Activated CD4-positive, alpha-beta T cell treated with anti-CD3 and anti-CD28 coated beads, Interleukin-2, amount 10 ng/mL, durations not matched to agents 24 days and 14 days (primary cell): ENCODE measurements at places on chromosomes 12 and 14. TPM values are rescaled to one million over a fixed set of nuclear protein-coding genes. Genes with fewer than 3 reads are reported as not detected.
A peak's percentile ranks its signal among the peaks of the same experiment; 100 is the strongest.

DNA sequence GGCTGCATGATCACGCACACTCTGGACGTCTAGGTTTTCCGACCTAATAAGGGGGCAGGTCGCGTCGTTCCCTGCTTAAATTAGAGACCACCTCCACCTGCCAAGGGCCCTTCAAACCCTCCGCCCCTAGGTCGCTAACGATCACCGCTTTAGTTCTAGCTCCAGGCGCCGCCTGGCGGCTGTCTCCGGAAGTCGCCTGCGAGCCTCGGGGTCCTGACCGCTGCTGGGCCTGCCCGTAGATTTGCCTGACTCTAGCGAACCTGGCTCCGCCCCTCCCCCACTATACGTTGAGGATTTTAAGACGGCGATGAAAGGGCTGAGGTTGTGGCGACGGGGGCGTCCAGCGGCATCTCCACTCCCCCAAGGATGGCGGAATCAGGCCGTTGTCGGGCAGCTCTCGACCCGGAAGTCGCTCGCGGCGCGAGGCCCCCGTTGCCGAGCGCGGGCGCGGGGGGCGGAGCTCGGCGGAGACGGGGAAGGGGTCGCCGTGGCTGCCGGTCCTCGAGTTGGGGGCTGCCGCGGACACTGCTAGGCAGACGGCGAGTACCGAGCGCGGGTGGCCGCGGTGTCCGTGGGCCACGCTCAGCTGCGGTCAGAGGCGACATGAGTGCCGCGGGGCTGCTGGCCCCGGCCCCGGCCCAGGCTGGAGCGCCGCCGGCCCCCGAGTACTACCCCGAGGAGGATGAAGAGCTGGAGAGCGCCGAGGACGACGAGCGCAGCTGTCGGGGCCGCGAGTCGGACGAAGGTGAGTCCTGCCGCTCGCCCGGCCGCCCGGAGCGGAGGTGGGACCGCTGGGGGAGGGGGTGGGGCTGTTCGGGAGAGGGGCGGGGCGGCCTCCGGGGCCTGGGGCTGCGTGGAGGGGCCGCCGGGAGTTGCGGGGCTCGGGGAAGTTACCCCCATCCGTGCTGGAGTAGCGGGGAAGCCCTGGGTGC is at the start of gene SUDS3:
Gene SUDS3, plus strand, starts transcription at position 467 of the 932 bp plus-strand sequence. Its CDS starts 137 bp downstream, at position 604.
- peak; percentile 99 for DNase-seq

DNA sequence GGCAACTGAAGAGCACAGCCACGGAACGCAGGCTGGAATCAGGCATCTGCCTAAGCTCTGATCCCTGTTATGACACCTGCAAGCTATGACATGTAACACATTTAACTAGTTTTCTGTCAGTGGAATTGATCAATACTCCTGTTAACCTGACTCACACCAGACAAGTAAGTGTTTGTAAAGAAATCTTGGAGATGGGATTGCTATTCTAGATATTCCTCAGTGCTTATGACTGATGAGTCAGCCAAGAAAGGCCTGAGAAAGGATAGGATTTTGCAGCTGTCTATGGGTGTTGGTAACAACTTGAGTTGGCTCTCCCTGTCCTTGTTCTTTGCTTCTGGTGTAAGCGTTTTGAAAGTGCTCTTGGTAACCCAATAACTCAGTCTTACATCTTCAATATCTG is 110.5 kb downstream of the GPR135 start:
- no peak for DNase-seq

DNA sequence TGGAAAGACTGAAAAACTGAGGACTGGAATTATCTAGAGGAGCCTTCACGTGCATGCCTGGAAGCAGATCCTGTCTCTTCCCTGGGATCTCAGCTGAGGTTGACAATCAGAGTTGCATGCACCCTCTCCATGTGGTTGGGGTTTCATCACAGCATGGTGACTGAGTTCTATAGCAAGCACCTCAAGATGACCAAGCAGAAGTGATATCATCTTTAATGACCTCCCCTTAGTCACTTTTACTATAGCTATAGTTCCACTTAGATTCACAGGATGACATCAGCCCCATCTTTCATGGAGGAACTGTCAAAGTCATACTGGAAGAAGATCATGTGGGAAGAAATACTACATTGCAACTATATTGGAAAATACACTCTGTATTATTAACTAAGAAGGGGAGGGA is 105.8 kb upstream of the ATXN7L3B start:
- DNase-seq = no peak

GRCh38 chr12:102299731-102300130 is 102.1 kb upstream of the PMCH start:
- DNase-seq = no peak

Gene SLC38A4
- not detected in 2 replicates for total RNA-seq

Gene TAS2R46
- total RNA-seq = 1.3 and 2.2 TPM in 2 replicates

GRCh38 chr12:57735952-57736740 is 2.4 kb downstream of the AGAP2 start:
- no peak for DNase-seq

Gene CLEC4A
- total RNA-seq = 0.97 and 1.5 TPM in 2 replicates

DNA sequence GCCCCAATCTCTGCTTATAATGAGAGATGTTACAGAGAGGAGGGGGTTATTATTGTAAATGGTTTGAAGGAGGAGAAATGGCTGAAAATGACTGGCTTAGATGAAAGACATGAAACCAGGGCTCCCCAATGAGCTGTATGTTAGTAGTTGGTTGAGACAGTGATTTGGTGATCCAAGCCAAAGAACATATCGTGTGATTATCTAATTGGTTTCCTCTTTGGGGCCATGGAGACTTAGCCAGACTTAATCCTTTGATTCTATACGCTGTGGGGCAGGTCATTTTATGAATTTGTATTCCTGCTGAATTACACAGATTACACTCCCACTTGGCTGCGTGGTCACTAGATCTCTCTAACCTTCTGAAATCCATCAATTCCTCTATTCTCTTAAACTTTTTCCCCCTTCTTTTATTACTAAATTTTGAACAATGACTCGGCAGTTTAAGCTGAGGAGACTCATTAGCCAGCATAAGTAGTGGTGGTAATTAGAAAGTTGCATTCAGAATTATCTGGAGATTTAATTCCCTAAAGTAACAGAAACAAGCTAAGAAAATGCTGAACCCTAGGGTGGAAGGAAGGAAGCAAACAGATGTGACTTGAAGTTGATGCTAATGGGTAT is 5.3 kb downstream of the TTC8 start:
- no peak for DNase-seq

DNA sequence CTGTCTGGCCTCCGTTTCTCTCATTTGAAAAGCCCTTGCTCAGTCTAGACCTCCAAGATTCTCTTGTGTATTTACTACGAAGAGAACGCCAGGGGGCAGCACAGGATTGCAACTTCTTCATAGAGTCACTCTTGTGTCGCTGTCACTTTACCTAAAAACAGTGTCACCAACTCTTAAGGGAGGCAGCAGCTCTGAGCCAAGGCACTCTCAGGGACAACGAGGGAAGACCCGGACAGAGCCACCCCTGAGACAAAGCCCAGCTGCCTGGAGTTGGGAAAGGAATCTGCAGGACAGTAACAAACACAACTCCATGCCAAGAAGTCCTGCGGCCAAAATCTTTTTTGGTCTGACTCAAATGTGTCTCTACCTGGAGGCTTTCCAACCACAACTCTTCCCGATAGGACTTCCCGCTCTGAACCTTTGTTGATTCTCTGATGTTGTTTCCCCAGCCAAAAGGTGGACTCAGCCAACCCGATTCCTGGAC is 9.6 kb upstream of the RPAP3 start:
- peak; percentile 93 for DNase-seq

DNA sequence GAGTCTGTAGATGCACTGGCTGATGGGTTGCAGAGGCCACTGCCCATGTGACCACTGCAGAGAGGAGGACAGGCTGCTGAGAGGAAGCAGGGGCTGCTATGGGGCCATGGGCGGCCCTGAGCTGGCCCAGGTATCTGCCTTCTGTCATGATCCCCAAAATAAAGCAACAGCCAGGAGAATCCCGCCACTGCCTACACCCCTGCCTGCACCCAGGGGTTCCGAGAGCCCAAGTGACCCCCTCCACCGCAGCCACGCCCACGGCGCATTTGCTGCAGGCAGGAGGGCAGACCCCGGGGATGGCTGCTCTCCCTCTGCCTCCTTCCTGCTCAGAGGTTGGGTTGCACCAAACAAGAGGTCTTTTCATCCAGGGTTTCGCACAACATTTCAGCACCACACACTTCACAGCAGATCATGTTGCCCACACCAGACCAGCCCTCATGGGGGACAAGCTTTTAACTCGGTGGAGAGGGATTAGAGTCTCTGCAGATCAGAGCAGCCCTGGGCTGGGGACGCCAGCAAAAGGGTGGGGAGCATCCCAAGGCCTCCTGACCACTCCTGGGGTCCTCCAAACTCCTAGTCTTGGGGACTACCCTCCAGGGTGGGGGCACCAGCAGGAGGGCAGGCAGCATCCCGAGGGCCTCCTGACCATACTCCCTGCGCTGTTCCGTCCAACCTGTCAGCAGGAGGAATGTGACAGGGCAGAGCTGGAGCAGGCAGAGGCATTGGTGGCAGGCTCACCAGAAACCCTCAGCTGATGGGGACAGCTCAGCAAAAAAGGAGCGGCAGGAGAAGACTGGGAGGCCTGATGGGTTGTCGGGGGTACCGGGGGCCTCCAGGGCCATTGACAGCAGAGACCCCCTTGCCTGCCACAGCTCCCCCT is 14.1 kb downstream of the CCDC85C start:
- DNase-seq = no peak

- DNase-seq = no peak
These were observed 48.8 kb upstream of the ESRRB start for GRCh38 chr14:76326918-76327689.

Gene RIMKLB
- 0.68 and 0.88 TPM in 2 replicates for total RNA-seq

Gene MAPKAPK5
- 76.0 and 80.2 TPM in 2 replicates for total RNA-seq

DNA sequence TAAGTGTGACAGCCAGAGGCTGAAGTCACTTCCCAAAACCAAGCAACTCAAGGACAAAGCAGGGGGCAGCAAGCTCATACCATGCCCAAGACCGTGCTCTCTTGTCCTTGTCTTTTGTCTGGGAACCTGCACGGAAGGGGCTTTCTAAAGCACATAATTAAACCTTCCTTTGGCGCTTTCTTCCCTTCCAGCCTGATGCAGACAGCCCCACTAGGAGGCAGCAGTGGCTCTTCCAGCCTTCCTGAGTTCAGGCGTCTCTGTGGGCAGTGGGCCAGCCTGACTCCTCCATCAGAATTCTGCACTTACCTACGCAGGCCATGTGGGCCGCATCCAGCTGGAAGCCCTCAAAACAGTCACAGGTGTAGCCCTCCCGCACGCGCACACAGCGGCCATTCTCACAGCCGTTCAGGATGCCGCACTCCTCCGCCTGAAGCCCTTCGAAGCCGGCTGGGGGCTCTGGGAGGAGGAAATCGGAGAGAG is 7.6 kb downstream of the ISCA2 start:
- no peak for DNase-seq

DNA sequence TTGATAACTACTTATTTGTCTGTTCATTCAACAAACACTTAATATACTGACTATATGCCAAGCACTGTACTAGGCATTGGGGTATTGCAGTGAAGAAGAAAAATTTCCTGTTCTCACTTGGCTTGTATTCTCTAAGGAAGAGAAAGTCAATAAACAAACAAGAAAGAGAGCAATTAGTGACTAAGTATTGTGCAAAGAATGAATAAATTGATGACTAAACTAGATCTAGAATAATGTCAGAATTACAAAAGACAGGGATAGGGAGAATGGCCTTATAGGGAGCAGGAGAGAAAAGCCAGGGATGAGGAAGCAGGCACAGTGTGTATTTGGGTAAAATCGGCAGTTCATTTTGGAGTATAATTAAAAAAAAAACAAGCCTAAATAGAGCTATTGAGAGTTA is 4.2 kb upstream of the LIN7A start:
- no peak for DNase-seq

Gene KRT2
- total RNA-seq = not detected in 2 replicates

- DNase-seq = no peak
These were observed 11.2 kb upstream of the NCKAP1L start for GRCh38 chr12:54486173-54486867.

DNA sequence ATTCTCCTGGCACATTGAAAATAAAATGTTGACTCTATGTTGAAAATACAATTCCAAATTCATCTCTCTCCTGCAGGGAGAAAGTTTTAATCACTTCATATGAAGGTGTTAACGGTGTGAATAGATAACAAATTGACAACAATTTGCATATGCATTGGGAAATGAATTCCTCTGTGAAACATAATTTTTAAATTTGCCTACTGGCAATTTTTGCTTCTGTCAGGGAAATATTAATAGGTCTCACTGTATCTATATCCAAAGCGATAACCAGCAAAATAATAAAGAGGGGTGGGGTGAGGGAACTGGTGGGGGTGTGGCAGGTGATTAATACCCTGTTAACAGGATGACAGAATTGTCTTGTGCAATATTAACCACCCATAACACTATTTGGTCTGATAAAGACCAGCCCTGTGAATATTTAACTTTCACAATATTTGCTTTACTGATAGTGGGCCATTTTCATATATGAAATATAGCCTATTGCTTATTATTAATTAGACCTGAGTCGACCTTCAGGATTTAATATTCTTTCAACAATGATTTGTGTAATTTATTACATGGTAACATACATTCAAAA is 239.0 kb upstream of the SSTR1 start:
- no peak for DNase-seq

Gene TOMM20L
- total RNA-seq = not detected in 2 replicates

GRCh38 chr12:106113042-106113441 is 25.7 kb downstream of the NUAK1 start:
- peak; percentile 57 for DNase-seq

GRCh38 chr14:62002642-62003041 is 240.4 kb downstream of the SNAPC1 start:
- no peak for DNase-seq

- no peak for DNase-seq
These were observed 907 bp upstream of the EFS start for GRCh38 chr14:23365732-23366425.

DNA sequence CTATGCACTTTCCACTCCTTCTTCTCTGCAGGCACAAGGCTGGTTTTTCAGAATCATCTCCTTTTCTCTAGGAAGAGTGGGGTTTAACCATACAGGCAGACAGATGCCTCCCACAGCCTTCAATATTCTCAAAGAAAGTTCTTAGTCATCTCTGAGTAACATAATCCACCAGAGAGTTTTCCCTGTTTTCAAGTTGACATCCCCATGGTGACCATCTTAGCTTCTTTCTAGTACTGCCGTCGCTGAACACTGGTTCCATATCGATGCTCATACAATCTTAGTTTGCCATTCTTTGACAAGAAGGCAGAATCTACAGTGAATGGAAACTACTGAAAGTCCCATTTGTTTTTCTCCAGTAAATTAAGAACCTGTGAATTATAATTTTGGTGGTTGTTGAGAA is 28.6 kb downstream of the TPH2 start:
- DNase-seq = no peak

Gene AQP6
- total RNA-seq = not detected in 2 replicates

DNA sequence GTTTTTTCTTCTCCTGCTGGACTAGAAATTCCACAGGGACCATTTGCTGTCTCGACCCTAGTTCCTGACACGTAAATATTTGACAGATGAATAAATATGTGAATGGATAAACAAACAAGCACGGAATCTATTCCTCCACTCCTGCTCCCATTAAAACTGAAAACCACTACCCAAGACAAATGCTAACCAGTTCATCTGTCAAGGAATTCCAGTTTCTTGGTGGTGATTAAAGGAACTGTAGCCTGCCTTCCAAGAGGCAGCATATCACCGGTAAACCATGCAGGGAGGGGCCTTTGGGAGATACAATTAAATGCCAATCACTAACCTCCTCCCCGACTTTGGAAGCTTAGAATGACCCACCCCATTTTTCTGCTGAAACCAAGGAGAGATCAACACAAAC is 95.4 kb downstream of the TTC7B start:
- DNase-seq = no peak

- no peak for DNase-seq
These were observed 9.6 kb downstream of the ISM2 start for GRCh38 chr14:77489041-77489440.
